ENCODE measurements at places on chromosomes 3 and 15.
A peak's percentile ranks its signal among the peaks of the same experiment; 100 is the strongest.

DNA sequence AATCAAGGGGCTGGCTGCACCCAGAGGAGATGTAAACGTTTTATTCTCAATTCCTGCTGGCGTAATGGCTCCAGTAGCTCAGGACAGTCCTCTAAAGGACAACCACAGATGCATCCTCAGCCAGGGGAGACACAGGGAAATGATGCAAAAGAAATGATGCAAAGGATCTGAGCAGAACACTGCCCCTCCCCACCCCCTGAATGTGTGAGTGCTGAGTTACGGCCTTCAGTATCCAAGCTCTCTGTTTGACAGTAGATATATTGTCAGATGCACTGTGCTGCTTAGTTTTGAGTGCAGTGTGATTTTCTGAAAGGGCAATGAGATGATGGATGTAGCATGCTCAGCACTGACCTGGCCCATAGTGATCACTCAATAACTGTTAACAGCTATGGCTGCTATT lies 41.4 kb upstream of the CTDSPL start:
- DNase-seq, result no peak

DNA sequence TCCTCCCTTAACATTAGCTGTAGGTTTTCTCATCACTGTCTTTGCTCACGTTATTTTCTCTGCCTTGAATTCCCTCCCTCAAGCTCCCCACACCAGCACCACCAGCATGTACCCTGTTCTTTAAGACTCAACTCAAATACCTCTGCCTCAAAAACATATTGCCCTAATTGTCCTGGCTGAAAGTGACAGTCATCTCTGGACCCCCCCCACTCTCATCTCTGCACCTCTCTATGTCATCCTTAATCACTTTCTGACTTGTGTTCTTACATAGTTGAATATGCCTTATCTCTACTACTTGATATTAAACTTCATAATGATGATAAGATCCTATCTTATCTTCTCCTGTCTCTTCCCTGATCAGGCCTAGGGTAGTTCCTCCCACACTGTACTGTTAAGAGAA lies 345.2 kb upstream of the TPRG1 start:
- no peak for DNase-seq

DNA sequence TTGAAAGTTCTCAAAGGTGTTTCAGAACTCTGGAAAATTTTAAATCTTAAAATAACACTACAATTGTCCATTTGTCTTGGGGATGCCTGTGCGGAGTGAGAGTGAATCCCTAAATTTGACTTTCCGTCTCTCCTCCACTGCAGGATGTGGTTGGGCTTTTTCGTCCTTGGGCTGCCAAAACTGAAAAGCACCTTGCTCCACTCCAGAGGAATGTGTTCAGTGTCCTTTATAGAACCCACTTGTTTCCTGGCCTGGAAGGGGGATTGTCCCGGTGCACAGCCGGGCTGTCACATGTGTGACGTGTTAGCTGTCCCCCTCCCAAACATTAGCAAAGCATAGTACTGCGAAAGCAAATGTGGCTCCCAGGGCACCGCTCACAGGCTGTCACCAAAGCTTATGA lies 69.6 kb upstream of the ATP10A start:
- DNase-seq, result no peak

DNA sequence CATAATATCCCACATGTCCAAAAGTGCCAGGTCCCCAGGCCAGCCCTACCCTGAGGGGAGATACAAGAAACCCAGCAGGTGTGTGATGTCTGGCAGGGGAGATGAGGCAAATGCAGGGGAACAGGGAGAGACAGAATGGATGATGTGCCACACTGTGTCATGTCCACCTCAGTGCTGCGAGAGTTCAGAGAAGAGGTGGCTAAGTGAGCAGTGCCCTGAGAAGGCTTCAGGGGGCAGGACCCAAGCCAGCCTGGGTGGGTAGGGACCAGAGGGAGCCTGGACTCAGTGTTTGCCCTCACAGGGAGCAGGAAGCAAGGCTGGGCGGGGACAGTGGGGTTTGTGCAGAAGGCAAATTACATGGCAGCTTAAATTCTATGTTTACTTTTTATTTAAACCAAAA lies 61.2 kb downstream of the KLHL6 start:
- DNase-seq, result no peak

- no peak for DNase-seq
Observed at GRCh38 chr15:52101542-52102323, 10.8 kb downstream of the BCL2L10 start.

DNA sequence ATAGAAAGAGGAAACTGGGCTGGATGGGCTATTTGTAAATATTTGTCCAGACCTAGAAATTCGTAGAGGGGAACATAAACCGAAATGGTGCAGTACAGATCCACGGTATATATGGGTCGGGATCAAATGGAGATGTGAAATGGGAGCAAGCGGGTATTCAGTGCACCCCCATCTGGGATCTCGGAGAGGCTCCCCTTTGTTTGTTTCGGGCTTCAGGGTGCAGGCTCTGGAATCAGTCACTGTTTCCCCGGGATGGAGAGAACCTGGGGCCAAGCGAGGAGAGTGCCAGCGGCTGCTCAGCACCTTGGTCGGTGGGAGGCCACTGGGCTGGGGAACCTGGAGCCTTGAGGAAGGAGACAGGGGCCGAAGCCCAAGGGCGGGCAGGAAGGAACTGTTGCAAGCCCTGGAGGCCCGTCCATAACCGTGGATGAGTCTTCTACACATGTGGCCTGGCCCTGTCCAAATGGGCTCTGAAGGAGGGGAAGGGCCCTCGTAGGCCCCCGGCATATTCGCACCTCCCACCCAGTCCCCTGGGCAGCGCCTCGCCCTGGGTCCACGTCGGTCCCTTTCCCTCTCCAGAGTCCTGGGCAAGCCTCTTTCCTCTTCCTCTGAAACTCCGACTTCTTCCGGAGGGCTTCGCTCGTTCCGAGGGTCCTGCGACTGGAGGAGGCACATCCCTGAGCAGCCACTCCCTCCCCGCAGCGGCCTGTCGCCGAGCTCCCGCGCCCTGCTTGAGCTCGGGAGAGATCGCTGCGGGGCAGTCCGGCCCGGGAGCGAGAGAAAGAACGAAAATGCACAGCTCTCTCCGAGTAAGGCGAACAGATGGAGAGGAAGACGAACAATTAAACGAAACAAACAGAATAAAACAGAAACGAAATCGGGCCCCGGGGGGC lies 3.0 kb downstream of the ISL2 start:
- no peak for DNase-seq

- DNase-seq, result no peak
Observed at GRCh38 chr15:85408270-85408746, 27.9 kb downstream of the AKAP13 start.

- no peak for DNase-seq
Observed at GRCh38 chr15:70066447-70066846, 31.3 kb downstream of the TLE3 start.

DNA sequence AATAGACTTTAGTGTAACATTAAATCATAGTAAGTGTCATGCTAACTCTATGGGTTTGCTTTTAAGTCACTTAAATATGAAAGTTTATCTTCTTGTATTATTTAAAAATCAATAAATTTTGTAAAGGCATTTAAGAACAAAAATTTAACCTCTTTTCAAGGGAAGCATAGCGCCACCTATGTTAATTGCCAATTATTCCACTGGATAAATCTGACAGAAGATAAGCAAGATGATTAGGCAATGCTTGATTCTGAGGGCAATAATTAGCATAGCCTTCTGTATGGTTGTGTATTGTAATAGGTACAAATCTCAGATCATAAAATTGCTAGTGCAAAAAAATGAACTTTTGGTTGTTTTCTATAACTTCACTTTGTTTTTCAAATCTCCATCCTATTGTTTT lies 560.1 kb downstream of the GRM7 start:
- no peak for DNase-seq

- DNase-seq, result no peak
Observed at GRCh38 chr3:184731786-184732537, 20.1 kb upstream of the MAGEF1 start.

GRCh38 chr15:34514251-34514670 lies 69.2 kb downstream of the GOLGA8B start:
- DNase-seq, result peak; percentile 86

- no peak for DNase-seq
Observed at GRCh38 chr3:156460206-156460611, 94.7 kb downstream of the SSR3 start.

DNA sequence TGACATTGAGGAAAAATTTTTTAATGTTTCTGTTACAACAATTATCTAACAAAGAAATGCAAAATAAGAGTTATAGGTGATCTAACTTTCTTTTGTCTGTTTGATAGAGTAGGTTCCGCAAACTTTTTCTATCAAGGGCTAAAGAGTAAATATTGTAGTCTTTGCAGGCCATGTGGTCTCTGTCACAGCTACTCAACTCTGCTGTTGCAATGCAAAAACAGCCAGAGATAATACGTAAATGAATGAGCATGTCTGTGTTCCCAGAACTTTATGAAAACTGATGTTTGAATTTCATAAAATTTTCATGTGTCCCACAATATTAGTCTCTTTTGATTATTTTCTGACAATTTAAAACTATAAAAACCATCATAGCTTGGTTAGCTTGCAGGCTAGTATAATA lies 73.3 kb downstream of the SLC24A1 start:
- DNase-seq, result no peak

GRCh38 chr3:171488479-171488878 lies 28.3 kb upstream of the TNIK start:
- DNase-seq, result no peak

DNA sequence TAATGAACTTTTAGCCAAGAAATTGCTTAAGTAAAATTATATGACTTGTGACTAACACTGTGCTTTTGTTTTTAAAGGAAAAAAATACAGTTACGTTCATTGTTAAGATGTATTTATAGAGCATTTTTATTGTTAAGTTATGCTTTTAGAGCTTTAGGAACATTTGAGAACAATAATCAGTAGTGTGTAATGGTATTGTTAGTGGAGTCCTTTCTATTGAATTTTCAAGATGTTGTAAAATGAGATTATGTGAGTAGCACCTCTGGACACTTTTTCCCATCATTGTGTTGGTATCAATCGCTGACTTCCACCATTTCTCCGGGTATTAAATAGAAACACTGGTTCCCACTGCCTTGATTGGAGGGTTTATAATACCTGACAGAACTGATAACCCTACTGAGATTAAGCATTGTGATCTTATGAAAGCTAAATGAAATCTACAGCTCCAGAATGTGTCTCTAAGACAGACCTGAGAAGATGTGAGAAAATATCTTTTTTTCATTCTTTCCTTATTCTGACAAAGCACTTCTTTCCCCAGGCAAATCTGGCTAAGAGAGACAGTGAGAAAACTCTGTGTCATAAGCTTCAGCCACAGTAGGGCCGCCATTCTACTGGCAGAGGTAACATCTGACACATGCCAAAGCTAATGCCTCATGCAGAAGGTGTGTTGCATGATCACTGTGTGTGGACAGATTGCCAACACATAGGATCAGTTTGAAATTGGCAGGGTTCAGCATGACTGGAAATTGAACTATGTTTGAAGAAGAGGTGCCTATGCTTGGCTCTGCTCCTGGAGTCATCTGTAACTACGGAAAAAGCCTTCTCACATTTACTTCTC lies 610.8 kb downstream of the MECOM start:
- DNase-seq, result no peak

DNA sequence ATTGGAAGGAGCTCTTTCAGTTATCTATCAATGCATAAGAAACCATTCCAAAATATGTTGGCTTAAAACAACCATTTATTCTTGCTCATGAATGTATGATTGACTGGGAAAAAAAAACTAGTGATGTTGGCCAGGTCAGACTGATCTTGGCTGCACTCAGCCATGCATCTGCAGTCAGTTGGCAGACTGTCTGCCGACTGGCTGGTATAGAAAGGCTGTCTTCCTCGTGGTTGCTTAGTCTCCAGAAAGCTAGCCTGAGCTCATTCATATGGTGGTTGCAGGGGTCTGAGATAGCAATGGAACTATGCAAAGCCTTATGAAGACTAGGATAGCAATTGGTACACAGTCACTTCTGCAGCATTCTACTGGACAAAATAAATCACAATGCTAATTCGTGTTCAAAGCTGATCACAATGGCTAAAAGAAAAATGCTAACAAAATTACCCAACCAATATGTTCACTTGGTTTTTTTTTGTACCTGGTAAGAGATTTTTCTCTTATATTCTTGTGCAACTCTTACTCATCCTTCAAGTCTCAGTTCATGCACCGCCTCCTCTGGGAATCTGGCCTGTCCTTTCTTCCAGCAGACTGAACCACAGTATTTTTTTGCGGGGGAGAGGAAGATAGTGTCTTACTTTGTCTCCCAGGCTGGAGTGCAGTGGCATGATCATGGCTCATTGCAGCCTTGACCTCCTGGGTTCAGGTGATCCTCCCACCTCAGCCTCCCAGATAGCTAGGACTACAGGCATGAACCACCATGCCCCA lies 126.8 kb downstream of the KCNAB1 start:
- no peak for DNase-seq

DNA sequence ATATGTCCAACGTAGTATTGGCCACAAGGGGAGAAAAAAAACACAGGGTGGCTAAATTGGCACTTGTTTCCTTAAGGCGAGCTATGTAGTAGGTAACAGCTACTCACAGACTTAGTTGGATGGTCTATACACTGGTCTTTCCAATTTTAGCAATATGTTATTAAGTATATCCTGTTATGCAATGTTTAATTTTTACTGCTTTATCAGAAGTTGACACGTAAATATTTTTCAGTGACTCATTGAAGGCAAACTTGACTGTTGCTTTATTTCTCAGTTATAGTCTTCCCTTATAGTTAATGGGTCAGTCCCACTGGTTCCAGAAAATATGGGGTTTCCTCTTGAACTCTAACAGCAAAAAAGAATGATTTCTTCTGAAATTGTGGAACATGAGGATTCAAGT lies 46.5 kb downstream of the ADPGK start:
- DNase-seq, result no peak

GRCh38 chr3:8359133-8359532 lies 142.5 kb upstream of the LMCD1 start:
- no peak for DNase-seq

- DNase-seq, result no peak
Observed at GRCh38 chr15:93452537-93453211, 363.7 kb upstream of the RGMA start.

DNA sequence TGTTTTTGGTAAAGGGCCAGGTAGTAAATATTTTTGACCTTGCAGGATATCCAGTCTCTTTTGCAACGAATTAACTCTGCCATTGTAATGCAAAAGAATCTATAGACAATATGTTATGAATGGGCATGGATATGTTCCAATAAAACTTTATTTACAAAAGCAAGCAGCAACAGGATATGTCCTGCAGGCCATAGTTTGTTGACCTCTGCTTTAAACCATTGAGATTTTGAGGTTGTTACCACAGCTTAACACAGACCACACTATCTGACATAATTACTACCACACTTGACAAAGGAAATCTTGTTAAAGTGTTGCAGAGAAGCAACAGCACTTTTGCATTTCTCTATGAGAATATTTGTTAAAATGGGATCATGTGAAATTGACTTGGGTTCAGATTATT lies 349.3 kb downstream of the ERC2 start:
- no peak for DNase-seq

GRCh38 chr3:4302747-4303146 lies 422 bp upstream of the SETMAR start:
- no peak for DNase-seq
